Kidney (tissue), 22 donors: ENCODE measurements at places on chromosomes 5 and 9. TPM values are rescaled to one million over a fixed set of nuclear protein-coding genes. Genes with fewer than 3 reads are reported as not detected.

DNA sequence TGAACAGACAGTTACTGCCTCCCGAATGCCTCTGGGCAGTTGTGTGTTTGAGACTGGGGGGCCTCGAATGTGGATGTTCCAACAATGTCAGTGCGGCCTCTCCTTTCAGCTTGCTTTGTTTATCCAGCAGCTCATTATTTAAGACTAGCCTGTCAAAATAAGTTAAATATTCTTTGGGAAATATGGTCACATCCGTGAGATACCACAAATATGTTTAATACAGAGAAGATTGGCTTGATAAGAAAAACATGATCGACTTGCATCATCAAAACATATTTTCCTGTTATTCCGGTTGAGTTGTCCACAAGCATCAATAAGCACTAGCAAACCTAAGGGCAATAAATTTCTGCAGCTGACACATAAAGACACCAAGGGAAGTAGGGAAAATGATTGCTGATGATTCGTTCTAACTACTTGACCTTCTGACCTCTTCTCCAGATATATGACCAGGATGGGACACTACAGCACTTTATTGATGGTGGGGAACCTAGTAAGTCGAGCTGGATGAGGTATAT, 66.5 kb downstream of the PRDM6 start:
- DNase-seq: no peak
- H3K4me1 ChIP-seq: no peaks in the 10 kb centered on the region
- H3K27me3 ChIP-seq: no peaks in the 10 kb centered on the region

- H3K4me1 ChIP-seq: no peaks in the 10 kb centered on the region
- H3K27ac ChIP-seq: no peak overlapping the region
- no peak overlapping the region for H3K4me3 ChIP-seq
- no peaks in the 10 kb centered on the region for H3K36me3 ChIP-seq
These were observed 301.6 kb downstream of the EBF1 start for GRCh38 chr5:158798140-158798539.

The PTAR1 gene
- total RNA-seq: 61.4 TPM

The PCA3 gene
- total RNA-seq: not detected

DNA sequence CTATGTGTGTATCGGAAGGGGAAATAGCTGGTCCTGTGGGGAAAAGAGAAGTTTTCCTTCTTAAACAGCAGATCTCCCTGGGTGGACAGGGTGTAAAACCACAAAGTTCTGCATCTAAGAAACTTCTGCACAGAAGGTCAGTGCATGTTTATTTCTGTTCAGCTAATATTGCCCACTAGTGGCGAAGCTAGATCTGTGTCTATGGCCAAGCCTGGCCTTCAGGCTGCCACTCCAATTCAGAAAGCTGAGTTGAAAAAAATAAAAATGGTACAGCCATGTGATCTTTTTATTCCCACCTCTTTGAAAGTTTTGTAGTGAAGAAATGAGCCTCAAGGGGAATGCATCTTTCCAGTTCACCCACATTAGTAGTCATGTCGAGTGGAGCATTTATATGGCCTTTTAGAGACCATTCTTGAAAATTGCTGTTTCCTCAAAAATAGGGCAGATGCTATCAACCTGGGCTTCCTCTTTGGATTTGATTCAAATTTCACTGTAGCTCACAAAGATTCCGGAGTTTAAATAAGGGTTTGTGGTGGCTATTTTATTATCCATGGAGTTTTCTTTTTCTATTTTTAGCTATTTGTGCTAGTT, 488.0 kb downstream of the PRELID2 start:
- DNase-seq: peak; percentile 15
- no peak overlapping the region for H3K27ac ChIP-seq
- no peak overlapping the region for H3K4me3 ChIP-seq
- H3K4me1 ChIP-seq: no peaks in the 10 kb centered on the region
- H3K27me3 ChIP-seq: no peaks in the 10 kb centered on the region
- no peaks in the 10 kb centered on the region for H3K36me3 ChIP-seq

DNA sequence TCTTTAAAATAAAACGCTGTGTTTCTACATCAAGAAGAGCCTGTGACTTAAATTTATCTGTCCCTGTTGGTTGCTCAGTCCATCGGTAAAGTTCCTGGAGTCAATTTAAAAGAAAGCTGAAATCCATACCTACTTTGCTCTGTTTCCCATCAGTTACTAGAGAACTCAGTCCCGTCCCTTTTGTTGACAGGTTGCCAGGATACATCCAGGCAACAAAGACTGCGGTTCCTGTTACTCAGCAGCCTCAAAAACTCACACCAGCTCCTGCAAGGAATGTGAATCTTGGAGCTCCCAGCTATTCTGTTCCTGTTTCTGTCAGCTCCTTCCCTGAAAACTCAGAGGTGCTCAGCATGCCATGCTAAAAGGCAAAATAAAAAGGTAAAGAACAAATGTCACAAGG, at the start of gene ZNF474:
Gene ZNF474 (plus strand): TSS at position 241 of the 400 bp plus-strand sequence. CDS start 22,445 bp downstream, outside the sequence.
- H3K27me3 ChIP-seq: no peaks in the 10 kb centered on the region
- H3K4me3 ChIP-seq: no peak within 1 kb of the TSS
- no peaks in the 10 kb centered on the region for H3K36me3 ChIP-seq
- H3K27ac ChIP-seq: no peak within 1 kb of the TSS
- no peak for DNase-seq
- no peaks in the 10 kb centered on the region for H3K4me1 ChIP-seq

The ZNF883 gene
- total RNA-seq: 3.0 TPM

DNA sequence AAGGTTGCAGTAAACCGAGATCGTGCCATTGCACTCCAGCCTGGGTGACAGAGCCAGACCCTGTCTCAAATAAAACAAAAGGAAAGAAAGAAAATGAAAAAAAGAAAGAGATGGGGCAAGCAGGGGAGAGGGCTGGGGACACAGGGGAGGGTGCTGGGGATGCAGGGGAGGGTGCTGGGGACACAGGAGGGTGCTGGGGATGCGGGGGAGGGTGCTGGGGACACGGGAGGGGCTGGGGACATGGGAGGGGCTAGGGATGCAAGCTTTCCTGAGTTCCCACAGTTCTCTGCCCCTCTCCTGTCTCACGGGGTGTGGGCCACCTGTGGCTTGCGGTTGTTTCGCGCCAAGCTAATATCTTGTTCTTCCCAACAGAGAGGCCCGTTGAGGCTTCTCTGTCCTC, 7.2 kb downstream of the PDCD6 start:
- no peak for DNase-seq
- H3K4me3 ChIP-seq: no peak overlapping the region
- H3K27ac ChIP-seq: no peak overlapping the region
- no peaks in the 10 kb centered on the region for H3K4me1 ChIP-seq

The TLR4 gene
- 33.4 TPM for total RNA-seq

The WDR41 gene
- 45.2 TPM for total RNA-seq

DNA sequence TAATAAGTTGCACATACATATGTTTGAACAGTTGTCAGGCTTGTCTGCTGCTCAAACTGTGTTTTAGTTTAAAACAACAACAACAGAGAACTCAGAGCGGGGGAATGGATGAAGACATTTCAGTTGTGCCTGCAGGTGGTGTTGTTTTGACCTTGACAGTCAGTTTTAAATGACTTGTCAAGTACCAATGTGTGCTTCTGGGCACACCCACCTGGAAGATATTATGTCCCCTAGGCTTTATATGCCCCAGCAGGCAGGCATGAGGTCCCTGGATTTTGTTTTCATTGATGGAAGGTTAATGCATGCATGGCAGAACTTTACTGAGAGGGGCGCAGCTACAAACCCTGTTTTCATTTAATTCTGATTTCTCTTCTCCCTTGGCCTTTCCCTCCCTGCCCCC, 84.6 kb downstream of the AOPEP start:
- H3K27ac ChIP-seq: no peak overlapping the region
- DNase-seq: no peak
- no peaks in the 10 kb centered on the region for H3K36me3 ChIP-seq

The SLC34A1 gene
- 0.91 TPM for total RNA-seq

DNA sequence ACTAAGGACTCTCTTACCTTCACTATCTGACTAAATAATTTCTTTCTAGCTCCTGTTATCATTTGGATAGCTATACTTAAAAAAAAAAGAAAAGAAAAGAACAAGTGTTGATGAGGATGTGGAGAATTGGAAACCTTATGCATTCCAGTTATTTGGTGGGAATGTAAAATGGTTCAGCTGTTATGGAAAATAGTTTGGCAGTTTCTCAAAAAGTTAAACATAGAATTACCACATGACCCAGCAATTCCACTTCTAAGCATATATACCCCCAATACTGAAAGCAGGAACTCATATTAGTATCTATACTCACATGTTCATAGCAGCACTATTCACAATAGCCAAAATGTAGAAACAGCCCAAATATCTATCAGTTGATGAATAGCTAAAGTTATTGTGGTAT, 61.1 kb downstream of the GNA14 start:
- DNase-seq: no peak
- H3K4me1 ChIP-seq: peaks cover 6% of the 10 kb centered on the region
- no peak overlapping the region for H3K4me3 ChIP-seq
- H3K27me3 ChIP-seq: no peaks in the 10 kb centered on the region

The SCGB3A2 gene
- not detected for total RNA-seq

DNA sequence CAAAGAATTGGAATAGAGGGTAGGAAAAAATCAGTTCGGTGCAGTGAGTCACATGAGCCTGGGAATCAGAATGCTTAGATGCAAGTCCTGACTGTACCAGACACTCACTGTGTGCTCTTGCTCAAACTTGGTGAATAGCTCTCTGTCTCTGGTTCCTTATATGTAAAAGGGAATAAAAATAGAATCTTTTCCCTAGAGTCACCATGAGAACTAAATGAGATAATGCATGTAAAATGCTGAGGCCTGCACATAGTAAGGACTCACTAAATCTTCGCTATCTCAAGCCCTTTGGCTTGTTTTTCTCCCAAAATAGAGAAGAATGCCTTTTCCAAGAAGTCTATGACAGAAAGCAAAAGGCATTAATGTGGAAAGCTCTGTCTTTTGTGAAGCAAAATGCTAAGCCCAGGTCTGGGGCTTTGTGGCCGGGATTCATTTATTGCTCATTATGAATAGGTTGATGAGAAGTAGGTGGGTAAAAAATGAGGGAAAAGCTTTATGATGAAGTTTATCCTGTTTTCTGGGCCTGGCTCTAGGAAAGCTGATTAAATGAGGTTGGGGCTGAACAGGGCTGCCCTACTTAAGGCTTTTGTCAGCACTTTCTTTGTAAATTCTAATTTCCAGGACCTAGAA, 483.3 kb downstream of the DMAC1 start:
- no peaks in the 10 kb centered on the region for H3K4me1 ChIP-seq
- H3K27me3 ChIP-seq: no peaks in the 10 kb centered on the region
- H3K4me3 ChIP-seq: no peak overlapping the region

DNA sequence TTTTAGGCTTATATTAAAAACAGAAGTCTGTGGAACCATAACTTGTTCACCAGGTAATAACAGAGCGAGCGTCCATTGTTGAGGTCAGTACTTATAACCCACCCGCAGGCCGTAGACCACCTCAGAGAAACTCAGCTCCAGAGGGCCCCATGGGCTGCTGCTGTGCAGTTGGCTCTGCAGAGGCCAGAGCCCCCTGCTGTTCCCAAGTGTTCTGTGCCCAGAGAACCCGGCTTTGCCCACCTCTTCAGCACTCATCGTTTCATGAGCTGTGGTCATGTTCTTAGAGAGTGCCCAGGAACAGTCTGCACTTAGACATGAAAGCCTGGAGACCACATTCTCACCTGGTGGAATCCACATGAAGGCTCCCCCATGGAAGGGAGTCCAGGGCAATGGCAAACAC, 50.4 kb upstream of the SLC2A8 start:
- no peaks in the 10 kb centered on the region for H3K36me3 ChIP-seq
- no peaks in the 10 kb centered on the region for H3K4me1 ChIP-seq
- DNase-seq: no peak
- H3K4me3 ChIP-seq: no peak overlapping the region
- H3K27me3 ChIP-seq: no peaks in the 10 kb centered on the region

- H3K4me3 ChIP-seq: no peak overlapping the region
- no peak for DNase-seq
- no peaks in the 10 kb centered on the region for H3K36me3 ChIP-seq
- no peaks in the 10 kb centered on the region for H3K27me3 ChIP-seq
These were observed 297.8 kb downstream of the EBF1 start for GRCh38 chr5:158801893-158802292.

DNA sequence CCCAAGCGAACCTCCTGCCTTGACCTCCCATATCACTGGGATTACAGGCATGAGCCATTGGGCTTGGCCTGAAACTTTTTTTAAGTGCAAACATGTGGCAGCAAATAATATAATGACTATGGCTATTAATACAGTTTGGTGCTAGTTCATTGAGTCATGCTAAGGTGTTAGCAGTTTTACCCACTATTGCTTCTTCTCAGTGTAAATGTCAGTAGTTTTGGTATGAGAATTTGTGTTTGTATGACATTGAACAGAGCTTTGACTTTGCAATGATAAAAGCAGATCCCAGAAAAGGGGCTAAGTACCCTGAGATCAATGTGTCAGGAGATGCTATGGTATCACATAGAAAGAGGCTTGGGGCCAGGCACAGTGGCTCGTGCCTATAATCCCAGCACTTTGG, 67.2 kb downstream of the WDR41 start:
- DNase-seq: no peak
- no peak overlapping the region for H3K4me3 ChIP-seq
- H3K4me1 ChIP-seq: no peaks in the 10 kb centered on the region

DNA sequence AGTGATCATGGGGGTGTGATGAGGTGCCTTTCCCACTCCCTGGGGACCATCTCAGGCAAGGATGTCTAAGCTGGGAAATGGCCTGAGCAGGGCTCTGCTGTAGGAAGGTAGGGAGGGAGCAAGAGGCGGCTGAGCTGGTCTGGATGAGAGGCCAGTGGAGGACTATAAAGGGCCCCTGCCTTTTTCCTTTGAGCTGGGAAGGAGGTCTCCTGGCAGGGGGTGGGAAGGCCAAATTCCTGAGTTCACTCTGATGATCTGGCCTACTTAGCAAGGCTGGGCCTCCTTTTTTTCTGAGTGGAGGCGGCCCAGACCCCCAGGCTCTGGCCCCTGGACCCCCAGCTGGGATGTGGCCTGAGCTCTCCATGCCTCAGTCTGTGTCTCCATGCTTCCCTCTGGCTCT, 14.3 kb upstream of the PITX1 start:
- no peak overlapping the region for H3K27ac ChIP-seq
- no peaks in the 10 kb centered on the region for H3K36me3 ChIP-seq
- peaks cover 53% of the 10 kb centered on the region for H3K27me3 ChIP-seq
- no peak overlapping the region for H3K4me3 ChIP-seq
- DNase-seq: peak; percentile 49

The CLK4 gene
- total RNA-seq: 37.8 TPM

GRCh38 chr5:61184708-61185107, 22.4 kb upstream of the SMIM15 start:
- DNase-seq: no peak
- no peak overlapping the region for H3K4me3 ChIP-seq
- no peaks in the 10 kb centered on the region for H3K4me1 ChIP-seq
- H3K27me3 ChIP-seq: no peaks in the 10 kb centered on the region

GRCh38 chr9:29245351-29245750, 1672.1 kb upstream of the C9orf72 start:
- no peak overlapping the region for H3K4me3 ChIP-seq
- H3K4me1 ChIP-seq: no peaks in the 10 kb centered on the region
- no peak overlapping the region for H3K27ac ChIP-seq
- H3K27me3 ChIP-seq: no peaks in the 10 kb centered on the region
- H3K36me3 ChIP-seq: no peaks in the 10 kb centered on the region

DNA sequence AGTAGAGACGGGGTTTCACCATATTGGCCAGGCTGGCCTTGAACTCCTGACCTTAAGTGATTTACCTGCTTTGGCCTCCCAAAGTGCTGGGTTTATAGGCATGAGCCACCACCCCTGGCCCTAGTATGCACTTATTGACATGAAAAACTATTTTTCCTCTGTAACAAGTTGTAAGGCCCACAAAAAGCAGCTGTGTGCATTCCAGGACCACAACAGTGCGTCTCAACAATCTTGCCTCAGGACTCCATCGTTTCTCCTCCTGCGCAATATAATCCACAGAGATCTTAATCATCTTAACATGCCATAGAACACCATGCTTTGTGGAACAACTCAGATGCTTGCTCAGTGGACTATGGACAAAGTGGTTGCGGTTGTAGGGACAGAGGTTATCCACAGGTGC, 10.2 kb downstream of the OR2V1 start:
- DNase-seq: no peak
- no peaks in the 10 kb centered on the region for H3K36me3 ChIP-seq
- no peak overlapping the region for H3K27ac ChIP-seq

The N4BP3 gene
- total RNA-seq: 5.6 TPM

The PLCXD3 gene
- total RNA-seq: 11.7 TPM

The ACOT12 gene
- total RNA-seq: not detected
